Fibroblast of mammary gland (primary cell): ENCODE measurements at places on chromosomes 1 and 21.

GRCh38 chr1:53090227-53091147, 28.5 kb downstream of the PODN start:
- no peak for DNase-seq

DNA sequence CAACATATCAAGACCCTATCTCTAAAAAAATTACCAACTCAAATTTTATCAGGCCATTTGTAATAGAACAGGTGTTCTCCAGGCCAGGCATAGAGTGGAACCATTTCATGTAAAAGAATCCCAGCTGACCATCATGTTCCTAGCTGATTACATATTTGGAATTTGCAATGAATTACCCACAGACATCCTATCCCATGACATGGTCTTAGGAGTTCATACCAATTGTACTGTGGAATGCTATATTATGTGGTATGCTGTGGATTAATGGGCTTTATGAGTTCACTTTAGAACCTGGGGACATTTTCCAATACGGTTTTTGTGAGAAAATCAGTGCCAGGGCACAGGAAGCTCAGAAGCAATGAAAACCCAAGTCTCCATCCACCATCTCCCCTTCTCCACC, 110.3 kb downstream of the ZNF281 start:
- no peak for DNase-seq

- DNase-seq: peak; percentile 54
Measured at GRCh38 chr1:55626326-55626725, 411.2 kb upstream of the USP24 start.

- peak; percentile 84 for DNase-seq
Measured at GRCh38 chr1:83929184-83929583, 69.7 kb downstream of the TTLL7 start.

DNA sequence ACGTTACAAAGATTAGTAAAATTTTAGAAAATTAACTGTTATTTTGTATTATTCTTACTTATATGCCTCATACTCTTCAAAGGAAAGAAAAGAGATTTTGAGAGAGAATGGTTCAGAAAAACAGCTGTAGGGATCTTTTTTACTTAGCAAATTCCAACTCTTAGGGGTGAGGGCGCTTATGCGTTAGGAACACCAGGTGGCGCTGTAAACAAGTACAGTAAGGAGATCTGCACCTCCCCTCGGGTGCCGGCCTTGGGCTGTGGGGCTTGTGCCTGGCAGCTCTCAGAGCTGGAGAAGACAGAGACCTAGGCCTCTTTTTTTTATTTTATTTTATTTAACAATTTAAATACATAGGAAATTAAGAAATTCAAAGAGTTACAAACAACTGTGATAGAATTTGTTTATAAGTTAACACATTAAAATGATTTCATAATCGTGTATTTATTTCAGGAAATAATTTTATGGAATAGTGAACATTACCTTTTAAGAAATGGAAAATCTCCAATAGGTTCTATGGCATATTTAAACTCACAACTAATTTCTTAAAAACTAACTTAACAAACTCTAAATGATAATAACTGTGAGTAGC, 32.6 kb downstream of the UTP25 start:
- peak; percentile 85 for DNase-seq
